NCI-H2227 treated with DMSO at 0.1 percent for 48 hours (cell line): ENCODE measurements at places on chromosomes 3 and 15.

DNA sequence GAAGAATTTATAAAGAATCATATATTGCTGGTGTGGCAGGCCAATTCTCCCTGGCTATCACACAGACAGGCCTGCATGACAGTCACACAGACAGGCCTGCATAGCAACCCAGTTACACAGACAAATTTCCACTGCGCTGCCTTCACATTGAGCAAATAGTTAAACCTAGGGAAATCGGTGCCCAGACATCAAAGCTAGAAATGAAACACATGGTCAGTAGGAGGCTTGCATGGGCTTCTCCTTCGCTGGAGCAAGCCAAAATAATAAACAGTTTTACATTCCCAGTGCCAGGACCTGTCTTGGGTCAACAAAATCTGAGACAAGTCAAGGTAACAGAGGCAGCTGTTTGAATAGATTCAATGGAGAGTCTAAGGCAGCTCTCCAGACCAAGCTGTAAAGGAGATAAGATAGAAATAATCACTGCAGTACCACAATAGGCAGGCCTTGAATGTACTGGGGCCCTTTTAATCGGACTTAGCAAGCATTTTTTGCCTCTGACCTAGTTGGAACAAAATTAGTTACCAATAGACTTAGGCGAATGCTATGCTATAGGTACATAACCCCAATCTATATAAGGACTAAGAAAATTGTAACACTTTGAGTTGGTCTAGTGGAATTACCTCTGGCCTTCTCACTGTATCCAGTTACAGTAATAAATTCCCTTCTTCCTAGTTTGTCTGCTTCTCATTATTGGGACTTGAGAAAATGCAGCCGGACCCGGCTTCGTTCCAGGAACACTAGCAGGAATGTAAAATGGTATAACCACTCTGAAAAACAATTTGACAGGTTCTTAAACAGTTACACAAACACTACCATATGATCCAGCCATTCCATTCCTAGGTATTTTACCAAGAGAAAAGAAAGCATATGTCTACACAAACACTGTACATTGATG is 274.7 kb upstream of the UBE2E2 start:
- DNase-seq, result no peak

GRCh38 chr3:124969190-124969589 is 34.6 kb upstream of the MUC13 start:
- no peak for DNase-seq

GRCh38 chr3:82741346-82741745 is 979.9 kb upstream of the GBE1 start:
- no peak for DNase-seq

DNA sequence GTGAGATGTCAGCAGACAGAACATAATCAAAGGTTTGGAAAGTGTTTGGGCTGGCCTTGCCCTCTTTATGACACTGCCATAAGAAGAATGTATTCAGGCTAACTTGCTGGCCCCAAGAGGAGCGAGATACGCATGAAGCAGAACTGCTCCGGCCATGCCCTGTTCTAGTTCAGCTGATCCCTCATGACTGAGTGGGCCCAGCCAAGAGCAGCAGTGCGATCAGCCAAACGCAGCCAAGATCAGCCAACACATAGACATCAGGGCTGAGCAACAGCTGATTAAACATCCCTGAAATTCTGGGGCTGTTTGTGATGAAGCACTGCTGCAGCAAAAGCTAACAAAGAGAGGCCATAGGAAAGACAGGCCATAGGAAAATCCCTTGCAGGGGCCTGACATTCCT is 24.1 kb downstream of the POMGNT2 start:
- DNase-seq, result no peak

DNA sequence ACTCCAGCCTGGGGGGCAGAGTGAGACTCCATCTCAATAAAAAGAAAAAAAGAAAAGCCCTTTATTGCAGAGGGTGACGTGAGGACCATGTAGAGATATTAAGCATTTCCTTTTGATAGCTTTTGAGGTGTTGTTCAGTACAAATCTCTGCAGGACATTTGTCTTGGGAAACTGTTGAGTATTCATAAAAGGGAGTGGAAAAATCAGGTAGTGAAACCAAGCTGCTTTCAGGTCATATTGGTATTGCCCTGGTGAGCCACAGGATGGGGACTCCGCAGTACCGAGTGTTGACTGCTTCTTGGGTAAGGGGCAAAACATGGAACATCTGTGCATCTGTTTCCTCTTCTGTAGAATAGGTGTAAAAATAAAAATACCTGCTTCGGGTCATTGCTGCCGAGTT is 9.9 kb downstream of the ITPR1 start:
- no peak for DNase-seq

DNA sequence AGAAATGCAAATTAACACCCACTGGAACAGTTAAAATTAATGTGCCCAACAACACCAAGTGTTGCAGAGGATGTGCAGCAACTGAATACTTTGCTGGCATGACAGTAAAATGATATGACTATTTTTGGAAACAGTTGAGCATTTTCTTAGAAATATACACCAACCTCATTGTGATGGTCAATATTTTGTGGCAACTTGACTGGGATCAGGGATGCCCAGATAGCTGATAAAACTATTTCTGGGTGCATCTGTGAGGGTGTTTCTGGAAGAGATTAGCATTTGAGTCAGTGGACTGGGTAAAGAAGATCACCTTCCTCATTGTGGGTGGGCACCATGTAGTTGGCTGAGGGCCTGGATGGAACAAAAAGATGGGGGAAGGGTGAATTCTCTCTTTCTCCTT is 57.9 kb downstream of the RPLP1 start:
- DNase-seq, result no peak

DNA sequence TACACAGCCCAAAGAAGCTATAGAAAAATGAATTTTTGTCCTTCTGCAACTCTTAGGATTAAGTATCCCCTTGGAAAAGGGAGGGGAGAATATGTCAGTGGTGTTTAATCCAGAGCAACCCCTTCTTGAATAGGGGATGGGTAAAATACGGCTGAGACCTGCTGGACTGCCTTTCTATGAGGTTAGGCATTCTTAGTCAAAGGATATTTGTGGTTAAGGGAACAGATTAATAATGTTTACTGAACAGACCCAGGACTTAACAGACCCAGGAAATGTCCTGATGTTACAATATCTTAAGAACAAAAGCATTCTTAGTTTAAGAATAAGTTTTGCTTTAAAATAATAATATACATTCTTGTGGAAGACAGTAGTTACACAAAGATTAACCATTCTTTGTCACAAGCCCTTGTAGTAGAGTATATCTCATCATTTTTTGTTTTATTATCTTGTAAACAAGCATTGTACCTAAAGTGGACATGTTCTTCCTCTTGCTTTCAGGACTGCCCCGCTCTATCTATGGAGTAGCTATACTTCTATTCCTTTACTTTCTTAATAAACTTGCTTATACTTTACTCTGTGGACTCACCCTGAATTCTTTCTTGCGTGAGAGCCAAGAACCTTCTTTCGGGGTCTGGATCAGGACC is 43.8 kb upstream of the B3GALNT1 start:
- DNase-seq, result no peak

DNA sequence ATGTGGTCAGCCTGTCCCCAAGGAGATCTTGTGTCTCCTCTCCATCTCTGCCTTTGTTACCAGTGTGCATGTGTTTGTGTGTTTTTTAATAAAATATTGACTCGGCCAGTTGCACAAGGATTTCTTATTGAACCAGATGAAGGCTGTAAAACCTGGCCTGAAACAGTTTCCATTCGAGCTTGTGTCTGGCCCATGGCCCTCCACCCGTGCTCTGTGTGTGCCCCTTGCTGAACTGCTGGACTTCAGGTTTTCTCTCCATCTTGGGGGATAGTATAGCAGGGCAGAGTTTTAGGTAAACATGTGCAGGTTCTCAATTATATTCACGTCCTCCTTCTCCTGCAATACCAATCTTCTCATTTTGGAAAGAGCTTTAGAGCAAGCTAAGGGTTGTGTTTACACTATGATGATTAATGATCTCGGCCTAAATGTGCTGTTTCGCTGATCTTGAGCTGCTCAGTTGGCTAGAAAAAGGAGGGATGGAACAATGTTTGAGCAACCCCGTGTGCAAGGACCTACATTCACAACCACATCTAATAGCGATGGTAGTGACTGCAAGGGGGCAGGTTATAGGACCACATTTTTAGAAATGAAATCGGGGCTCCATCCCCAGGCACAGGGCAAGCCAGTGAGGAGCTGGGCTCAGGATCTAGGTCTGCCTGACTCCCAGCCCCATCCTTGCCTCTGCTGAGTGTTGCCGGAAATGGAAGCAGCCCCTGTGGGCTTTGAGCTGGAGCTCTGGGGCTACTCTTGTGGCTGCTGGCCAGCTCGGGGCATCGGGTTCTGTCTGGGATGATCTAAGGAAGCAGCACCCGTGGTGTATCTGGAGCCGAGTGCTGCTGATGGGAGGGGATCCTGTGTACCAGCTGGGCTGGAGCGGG is 47.7 kb downstream of the CMTM6 start:
- DNase-seq, result no peak

DNA sequence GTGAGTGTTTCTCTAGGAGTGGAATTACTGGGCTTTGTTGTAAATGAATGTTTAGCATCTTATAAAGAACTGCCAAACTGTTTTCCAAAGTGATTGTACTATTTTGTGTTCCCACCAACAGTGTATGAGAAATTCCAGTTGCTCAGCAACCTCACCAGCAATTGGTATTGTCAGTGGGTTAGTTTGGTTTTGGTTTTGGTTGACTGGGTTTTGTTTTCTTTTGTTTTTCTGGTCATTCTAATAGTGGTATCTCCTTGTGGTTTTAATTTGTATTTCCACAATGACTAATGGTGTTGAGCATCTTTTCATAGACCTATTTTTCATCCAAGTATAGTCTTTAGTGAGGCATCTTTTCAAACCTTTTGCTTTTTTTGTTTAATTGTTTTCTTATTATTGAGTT is 27.1 kb downstream of the FILIP1L start:
- DNase-seq, result no peak

- no peak for DNase-seq
Observed at GRCh38 chr3:174170248-174170647, 688.9 kb upstream of the NAALADL2 start.

DNA sequence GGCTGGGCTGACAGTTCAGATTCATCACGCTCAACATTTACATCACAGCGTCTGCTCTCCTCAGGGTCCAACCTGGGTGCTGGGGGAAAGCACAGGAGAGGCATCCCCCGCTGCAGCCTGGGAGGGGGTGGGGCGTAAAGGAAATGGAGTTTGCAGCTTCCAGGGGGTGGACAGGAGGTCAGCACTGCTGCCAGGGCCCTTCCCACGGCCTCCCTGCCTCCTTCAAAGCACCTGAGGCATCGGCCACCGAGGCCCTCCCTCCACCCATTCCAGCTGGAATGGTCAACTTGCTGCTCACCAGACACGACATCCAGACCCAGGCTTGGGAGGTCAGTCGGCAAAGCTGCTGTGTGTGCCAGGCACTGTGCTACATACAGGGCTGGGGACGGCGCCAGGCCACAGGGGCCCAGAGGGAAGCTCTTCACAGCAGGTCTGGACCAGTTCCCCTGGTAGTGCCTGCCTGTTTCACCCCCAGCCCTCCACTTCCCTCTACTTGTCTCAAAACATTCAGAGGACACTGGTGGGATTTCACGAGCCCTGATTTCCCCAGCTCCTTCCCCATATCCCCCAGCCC is 120.7 kb downstream of the ANP32A start:
- no peak for DNase-seq

DNA sequence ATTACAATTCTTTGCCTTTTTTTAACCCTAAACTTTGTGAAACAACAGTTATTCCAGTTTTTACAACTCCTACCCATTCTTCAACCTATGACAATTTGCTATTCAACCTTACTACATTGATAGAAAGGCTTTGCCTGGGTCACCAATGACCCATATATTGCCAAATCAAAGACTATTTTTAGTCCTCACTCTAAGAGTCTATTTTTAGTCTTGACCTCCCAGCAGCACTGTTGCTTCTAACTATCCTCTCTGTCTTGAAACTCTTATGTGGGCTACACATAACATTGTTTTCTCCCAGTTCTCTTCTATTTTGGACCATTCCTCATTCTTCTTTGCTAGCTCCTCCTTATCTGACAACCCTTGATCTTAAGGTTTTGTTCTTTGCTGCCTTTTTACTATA is 71.4 kb downstream of the C3orf80 start:
- no peak for DNase-seq

- no peak for DNase-seq
Observed at GRCh38 chr3:90016555-90016954, 909.1 kb downstream of the EPHA3 start.

- no peak for DNase-seq
Observed at GRCh38 chr3:107855710-107856109, 235.1 kb downstream of the CD47 start.

DNA sequence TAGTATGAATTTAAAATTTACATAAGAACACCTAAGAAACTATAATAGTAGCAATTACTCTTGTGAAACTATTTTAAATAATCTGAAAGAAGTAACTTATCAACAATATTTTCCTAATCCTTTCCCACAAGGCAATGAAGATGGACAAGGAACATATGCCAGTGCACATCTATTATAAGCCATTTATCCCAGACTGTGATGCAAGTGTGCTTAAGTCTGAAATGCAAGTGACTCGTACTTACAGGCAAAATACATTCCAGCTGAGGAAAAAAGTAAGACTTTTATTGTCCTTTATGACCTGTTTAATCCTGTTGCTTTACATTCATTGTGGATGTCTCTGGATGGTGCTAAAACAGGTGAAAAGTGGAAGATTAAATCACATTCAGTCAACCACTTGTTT is 709.4 kb downstream of the ZNF385D start:
- DNase-seq, result no peak

DNA sequence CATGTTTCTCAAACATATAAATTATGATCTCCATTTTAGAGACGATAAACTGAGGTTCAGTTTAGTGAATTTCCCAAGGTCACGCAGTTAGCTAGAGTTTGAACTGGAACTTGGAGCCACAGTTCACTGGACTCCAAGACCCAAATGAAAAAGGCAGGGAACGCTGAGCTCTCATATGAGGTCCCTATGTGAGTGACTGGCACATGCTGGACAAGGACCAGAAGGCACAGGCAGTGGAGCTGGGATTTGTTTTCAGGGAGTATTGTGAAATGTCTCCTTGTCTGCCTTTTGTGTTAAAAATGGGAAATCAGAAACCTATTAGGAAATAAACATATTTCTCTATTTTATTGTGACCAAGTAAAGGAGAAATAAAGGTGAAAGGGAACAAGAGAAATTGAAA is 63.5 kb downstream of the MESD start:
- DNase-seq, result no peak

DNA sequence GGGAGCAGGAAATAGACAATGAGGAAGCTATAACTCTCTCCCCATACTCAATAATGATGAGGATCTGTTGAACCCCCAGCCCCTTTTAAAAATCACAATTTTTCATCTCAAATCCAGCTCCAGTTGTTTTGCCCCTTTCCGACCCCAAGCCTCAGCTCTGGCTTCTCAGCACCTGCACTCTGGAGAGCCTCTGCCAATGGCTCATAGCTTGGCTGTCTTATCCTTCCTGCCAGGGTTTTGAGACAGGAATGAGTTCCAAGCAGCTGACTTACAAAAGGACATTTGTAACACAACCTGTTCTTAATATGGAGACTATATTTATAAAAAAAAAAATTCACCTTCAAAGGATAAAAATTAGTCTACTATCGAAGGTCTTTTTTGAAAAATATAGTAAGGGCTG is 105.9 kb upstream of the NEDD4 start:
- DNase-seq, result no peak
